ENCODE measurements at places on chromosomes 16 and 17.

DNA sequence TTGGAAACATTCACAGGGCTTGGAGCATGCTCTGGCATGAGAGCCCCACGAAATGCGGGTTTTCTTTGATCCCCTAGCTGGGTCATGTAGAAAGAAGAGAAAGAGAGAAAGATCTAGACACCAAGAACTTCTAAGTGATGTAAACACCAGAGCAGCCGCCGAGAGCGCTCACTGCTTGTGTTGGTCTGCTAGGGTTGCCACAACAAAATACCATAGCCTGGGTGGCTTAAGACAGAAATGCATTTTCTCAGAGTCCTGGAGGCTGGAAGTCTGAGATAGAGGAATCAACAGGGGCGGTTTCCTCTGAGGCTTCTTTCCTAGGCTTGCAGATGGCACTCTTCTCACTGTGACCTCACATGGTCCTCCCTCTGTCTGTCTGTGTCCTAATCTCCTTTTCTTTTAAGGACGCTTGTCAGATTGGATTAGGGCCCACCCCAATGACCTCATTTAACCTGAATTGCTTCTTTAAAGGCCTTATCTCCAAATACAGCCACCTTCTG lies 139.5 kb downstream of the CYLD start:
- DNase-seq: no peak

DNA sequence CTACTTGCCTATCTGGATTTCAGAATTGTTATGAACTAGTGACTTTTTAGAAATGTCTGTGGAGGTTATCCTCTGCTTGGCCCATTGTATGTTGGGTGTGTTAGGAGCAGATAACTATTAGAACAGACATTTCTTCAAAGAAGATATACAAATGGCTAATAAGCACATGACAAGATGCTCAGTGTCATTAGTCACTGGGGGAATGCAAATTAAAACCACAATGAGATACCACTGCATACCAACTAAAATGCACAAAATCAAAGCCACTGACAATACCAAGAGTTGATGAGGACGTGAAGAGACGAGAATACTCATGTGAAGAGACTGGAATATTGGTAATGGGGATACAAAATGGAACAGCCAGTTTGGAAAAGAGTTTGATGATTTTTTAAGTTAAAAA lies 39.2 kb downstream of the CEP112 start:
- no peak for DNase-seq

GRCh38 chr17:20086416-20087076 lies 77.4 kb downstream of the SPECC1 start:
- no peak for DNase-seq

DNA sequence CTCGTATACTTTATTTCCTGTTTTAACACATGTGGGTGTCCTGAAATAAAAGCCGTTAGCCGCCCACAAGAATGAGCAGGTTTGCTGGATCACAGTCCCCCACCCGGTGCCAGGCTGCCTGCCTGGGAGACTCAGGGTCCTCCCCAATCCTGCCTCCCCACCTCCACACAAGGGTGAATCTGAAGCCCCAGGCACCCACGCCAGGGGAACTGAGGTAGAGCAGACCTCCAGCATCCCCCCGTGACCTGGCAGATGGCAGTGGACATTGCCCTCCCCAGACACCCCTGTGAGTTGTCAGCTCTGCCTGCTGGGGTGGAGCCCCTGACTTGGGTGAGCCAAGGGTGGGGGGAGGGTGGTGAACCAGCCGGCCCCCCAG lies 114.8 kb downstream of the METRNL start:
- DNase-seq: no peak

GRCh38 chr17:32502013-32502412 lies 15.2 kb downstream of the CDK5R1 start:
- no peak for DNase-seq

GRCh38 chr16:86167061-86167460 lies 268.1 kb downstream of the IRF8 start:
- DNase-seq: no peak

- DNase-seq: no peak
Measured at GRCh38 chr17:55266051-55266957, 1.5 kb downstream of the HLF start.

GRCh38 chr16:58635502-58635901 lies 5.9 kb upstream of the CNOT1 start:
- no peak for DNase-seq

- no peak for DNase-seq
Measured at GRCh38 chr17:41614098-41614497, 1.5 kb upstream of the KRT16 start.

- no peak for DNase-seq
Measured at GRCh38 chr17:59141860-59142259, 13.1 kb downstream of the SKA2 start.
